ENCODE measurements at places on chromosomes 12 and 14. TPM values are rescaled to one million over a fixed set of nuclear protein-coding genes. Genes with fewer than 3 reads are reported as not detected.

PTGER2 gene
- not detected for total RNA-seq

- DNase-seq: no peak
Measured at GRCh38 chr12:57734591-57734990, 4.0 kb downstream of the AGAP2 start.

- DNase-seq: peak; percentile 52
Measured at GRCh38 chr12:122423258-122424165, 1.0 kb upstream of the CLIP1 start.

GRCh38 chr12:12032260-12032791 lies 38.4 kb upstream of the BCL2L14 start:
- peak; percentile 44 for DNase-seq

- no peak for DNase-seq
Measured at GRCh38 chr12:90015228-90015627, 306.6 kb upstream of the ATP2B1 start.

DNA sequence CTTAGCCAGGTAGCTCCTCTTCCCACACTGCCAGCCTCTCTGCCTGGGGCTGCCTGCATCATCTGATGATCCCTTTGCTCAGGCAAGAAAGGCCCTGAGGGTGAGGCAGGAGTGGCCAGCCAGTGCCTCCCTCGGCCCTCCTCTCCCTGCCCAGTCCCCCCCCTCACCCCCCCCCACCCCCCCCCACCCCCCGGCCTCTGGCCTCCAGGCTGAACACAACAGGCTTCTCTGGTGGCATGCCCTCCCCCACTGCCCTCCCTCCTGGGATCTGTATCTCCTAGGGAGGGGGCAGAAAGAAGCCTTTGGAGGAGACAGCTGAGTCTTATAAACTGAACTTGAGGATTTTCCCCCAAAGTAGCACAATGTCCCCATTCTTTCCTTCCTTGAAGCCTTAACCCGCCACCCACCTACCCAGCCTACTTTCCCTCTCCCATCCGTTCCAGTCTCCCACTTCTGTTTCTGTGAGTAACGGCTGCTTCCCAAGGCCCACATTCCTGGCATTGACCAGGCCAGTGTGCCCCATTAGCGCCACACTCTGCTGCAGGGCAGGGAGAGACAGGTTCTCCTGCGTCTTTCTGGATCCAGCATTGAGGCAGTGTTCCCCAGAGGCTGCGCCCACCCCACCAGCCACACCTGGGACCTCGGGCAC lies 82.1 kb downstream of the B4GALNT3 start:
- no peak for DNase-seq

DNA sequence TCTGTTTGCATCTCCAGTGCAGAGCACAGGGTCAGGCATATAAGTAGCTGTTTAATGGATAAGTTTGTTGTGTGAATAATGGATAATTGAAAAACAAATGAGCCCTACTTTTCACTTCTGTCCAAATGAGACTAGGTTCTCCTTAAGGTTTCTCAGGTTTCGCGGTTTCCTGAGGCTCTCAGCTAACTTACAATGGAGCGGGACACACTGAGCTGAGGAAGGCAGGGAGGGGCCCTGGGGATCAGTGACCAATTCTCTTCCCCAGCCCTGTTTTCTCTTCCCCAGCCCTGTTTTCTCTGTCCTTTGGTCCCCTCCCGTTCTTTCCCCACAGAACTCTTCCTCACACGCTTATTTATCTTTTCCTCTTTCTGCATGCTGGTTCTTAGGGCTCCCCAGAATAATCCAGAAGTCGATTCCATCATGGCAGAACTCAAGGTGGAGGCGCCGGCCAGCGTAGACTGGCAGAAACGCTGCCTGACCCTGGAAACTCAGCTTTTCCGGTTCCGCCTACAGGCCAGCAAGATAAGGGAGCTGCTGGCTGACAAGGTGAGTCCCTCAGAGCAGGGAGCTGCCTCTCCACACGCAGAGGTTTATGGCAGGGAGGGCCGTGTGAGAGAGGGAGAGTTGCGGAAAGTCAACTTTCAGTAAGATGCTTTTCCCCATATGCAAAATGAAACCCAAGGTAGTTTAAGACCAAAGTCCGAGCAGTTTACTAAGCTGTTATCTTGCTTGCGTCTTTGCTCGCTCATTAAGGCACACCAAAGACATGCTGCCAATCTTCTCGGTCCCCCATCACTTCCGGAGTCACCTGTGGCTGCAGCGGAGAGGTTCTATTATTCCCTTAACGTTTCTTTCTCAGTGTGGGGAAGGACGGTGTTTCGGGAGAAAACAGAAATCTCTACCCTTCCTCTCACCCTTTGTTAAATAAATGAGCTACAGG lies 8.6 kb downstream of the PLEKHH1 start:
- no peak for DNase-seq

ZBTB42 gene
- total RNA-seq: 1.9 TPM

FGF23 gene
- not detected for total RNA-seq

- no peak for DNase-seq
Measured at GRCh38 chr14:22883173-22883976, at the start of gene REM2. REM2 (plus strand) TSS chr14:22883222; CDS start chr14:22883288, 66 bp downstream.

- no peak for DNase-seq
Measured at GRCh38 chr14:103022685-103023044, 34.7 kb downstream of the CDC42BPB start.

NRXN3 gene
- total RNA-seq: not detected

STAC3 gene
- 6.8 TPM for total RNA-seq

TAC3 gene
- total RNA-seq: not detected

- no peak for DNase-seq
Measured at GRCh38 chr12:113884392-113884791, 81.7 kb downstream of the RBM19 start.

DNA sequence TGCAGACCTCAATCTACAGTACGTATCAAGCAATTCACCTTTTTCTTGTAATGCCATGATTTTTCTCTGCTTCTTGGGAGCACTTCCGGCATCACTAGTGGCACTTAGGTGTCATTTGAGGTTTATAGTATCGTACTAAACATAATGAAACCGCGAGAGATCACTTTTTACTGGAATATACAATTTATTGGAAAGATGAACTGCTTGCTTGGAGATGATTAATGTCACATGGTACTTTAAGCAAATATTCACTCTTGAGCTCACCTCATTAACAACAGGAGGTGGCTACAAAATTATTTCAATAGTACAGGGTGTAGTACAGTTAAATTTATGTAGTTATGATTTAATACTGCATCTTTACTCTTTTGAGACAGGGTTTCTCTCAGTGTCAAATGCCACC lies 11.5 kb downstream of the FUT8 start:
- no peak for DNase-seq

DNA sequence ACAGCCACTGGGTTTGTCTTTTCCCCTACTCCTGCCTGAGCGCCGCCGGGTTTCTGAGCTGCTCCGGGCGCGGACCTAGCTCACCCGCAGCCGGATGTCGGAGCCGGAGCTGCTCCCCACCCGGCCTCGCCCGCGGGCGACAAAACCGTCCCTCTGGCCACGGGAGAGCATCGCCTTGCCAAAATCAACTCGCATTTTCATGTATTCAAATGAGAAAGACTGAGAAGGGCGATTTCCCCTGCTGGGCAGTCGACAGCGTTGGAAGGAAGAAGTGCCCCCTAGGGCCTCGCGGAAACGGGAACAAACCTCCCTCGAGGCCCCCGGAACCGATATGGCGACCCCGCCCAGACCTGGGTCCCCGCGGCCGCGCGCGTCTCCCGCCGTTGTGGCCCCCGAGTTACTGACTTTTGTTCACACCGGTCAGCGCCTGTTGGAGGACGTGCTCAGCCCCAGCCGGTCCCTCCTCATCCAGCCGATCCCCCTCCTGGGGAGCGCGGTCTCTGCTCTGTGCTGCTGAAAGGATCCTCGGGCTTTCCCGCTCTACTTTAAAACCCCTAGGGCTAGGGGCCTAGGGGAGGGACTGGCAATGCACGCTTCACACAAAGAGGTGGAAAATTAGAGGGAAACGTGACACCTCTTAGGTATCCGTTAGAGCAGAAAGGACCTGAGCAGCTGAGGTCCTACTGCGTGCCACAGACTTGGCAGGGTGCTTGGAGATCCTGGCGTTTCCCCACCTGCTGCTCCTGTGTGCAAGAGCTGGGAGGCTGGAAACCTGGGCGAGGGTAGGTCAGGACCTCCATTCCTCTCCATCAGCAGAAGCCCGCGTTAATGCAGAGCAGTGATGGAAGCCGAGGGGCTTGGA lies 4.3 kb downstream of the TTC6 start:
- no peak for DNase-seq

CCDC38 gene
- 1.5 TPM for total RNA-seq

PZP gene
- not detected for total RNA-seq

GRCh38 chr12:690466-690865 lies 27.2 kb upstream of the NINJ2 start:
- no peak for DNase-seq

DNA sequence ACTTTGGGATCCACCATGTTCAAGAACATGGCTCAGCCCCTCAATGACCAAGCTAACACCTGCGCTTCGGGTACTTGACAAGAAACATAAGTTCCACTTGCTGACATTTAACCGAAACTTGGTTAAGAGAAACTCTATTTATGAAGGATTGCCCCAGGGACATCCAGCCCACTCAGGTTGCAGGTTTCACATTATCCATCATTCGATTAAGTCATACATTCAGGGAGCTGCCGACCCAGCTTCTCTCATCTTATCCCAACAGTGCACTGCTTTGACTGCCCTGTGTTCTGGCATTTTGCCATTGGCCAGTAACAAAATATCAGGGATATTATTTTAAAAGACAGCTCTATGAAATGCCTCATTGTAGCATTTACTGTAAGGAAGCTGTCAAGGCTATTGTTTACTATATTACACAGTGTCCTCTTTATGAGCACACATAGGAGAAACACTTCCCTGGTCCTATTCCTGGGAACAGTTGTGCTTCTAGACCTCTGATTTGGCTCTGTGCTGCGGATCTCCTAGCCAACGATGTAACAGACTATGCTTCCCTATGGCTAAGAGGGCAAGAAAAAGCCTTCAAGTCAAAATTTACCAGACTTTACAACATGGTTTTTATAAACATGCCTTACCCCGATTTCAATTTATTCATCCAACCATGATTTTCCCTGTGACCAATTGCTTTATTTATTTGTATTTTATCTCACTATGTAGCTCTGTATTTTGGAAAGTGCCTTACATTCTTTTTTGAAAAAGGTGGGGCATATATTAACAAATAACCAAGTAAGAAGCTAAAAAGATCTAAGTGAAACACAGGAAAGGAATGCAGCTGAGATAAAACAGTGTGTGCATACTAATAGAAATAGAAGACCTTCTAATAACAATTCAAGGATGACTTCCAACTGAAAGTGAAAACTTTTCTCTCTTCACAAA lies 109.3 kb downstream of the ITPR2 start:
- no peak for DNase-seq

DNA sequence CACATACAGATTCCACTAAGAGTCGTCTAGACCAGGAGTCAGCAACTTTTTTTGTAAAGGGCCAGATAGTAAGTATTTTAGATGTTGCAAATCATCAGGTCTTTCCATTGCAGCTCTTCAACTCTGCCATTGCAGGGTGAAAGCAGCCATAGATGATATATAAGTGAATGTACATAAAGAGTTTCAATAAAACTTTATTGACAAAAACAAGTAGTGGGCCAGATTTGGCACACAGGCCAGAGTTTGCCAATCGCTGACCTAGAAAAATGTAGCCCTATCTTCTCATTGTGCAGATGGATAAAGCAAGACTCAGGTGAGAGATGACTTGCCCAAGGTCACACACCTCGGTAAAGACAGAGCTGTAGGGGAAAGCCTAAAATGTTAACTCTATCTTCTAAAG lies 474.7 kb downstream of the MED13L start:
- no peak for DNase-seq

SLC15A4 gene
- total RNA-seq: 72.8 TPM

GRCh38 chr14:34713681-34714319 lies 593 bp downstream of the CFL2 start:
- peak; percentile 47 for DNase-seq

- DNase-seq: no peak
Measured at GRCh38 chr12:10618338-10618987, 5.1 kb upstream of the MAGOHB start.

GRCh38 chr12:31324116-31324844 lies 1.7 kb downstream of the SINHCAF start:
- peak; percentile 82 for DNase-seq

DNA sequence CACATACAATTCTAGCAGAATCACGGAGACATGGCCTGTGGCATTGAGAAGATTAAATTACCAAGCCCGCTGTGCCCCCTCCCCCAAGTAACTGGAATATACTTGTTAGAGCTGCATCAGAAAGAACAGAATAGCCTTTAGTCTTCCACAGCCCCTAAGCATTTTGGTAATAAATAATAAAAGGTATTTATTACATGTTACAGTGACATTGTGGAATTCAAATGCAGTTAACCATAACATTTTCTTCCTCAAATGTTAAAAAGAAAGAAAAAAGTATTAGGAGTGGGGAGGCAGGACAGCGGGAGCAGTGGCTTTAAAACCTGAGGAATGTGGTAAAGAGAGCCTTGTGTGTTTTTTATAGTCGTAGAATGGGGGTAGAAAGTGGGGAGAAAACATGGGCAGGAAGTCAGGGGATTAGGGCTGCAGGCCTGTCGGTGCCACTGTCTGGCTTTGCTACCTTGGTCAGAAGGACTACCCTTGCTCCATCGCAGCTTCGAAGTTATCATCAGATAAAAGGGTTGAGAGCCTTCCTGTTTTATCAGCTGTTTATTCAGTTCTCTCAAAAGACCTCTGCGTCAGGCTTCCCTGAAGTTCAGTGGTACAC lies 255.9 kb downstream of the MSRB3 start:
- no peak for DNase-seq

DNA sequence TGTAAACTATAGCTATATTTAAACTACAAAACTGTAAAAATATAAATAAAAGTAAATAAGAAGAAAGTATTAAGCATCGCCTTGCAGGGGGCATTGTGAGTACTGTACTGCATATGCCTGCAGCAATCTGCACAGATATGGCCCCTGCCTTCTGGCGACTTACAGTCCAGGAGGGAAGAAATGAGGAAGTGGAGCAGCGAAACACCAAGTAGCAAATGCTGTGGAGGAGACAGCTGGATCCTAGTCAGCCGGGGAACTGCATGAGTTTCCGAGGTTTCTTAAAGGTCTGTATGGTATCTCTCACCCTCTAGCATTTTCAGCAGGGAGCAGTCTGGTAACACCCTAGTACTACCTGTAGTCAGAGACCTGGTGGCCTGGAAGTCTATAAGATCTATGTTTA lies 256.9 kb downstream of the CACNA1C start:
- DNase-seq: no peak

- DNase-seq: no peak
Measured at GRCh38 chr14:68421116-68421515, 371.8 kb downstream of the ZFP36L1 start.

DNA sequence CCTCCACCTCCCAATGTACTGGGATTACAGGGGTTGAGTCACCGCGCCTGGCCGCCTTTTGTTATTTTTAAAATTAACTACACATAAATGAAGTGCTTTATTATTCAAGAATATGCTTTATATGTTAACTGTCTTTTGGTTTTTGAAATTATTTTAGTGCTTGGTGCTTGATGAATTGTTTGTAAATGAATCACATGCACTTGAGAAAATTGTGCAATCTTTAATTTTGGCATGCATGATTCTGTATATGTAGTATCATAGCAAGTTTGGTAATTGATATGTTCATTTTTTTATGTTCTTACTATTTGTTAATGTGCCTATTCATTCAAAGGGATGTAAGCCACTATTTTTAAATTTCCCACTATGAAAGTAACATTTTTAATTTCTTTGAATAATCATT lies 440.9 kb downstream of the NAV3 start:
- no peak for DNase-seq

GRCh38 chr12:93944201-93944600 lies 204.2 kb upstream of the PLXNC1 start:
- DNase-seq: no peak
